ENCODE measurements at places on chromosomes 6 and 20. TPM values are rescaled to one million over a fixed set of nuclear protein-coding genes. Genes with fewer than 3 reads are reported as not detected.

- DNase-seq, result no peak
These were observed 2.0 kb downstream of the CD24 start for GRCh38 chr6:106972500-106972899.

DNA sequence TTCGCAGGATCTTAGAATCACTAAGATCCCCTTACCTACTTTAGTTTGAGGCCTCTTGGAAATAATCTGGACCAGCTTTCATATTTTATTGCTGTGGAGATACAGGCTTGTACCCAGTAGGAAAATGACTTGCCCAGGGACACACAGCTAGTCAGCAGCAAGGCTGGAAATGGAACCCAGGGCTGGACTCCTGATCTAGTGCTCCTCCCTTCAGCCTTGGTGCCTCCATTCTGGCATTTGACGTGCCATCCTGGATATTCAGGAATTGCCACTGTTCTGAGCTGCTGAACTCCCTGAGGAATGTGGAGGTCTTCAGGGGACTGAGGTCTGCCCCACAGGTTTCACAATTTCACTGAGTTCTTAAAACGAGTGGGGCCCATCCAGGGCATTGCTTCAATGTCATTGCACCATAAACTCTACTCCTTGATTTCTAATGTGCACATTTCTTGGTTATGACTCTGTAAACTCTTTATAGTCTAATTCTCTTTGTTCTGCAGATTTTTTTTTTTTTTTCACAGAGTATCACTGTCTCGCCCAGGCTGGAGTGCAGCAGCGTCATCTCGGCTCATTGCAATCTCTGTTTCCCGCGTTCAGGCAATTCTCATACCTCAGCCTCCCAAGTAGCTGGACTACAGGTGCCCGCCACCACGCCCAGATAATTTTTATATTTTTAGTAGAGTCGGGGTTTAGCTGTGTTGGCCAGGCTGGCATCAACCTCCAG lies 26.7 kb upstream of the CDKN1A start:
- no peak for DNase-seq

SCAND1 gene
- 54.5 TPM for total RNA-seq

GRCh38 chr6:48177786-48178185 lies 66.8 kb upstream of the PTCHD4 start:
- DNase-seq, result no peak

GRCh38 chr6:80789912-80790570 lies 683.6 kb downstream of the BCKDHB start:
- DNase-seq, result no peak

GRCh38 chr6:156980515-156980914 lies 203.3 kb downstream of the ARID1B start:
- no peak for DNase-seq

ENPP5 gene
- not detected for total RNA-seq

RIMS1 gene
- not detected for total RNA-seq

- no peak for DNase-seq
These were observed 170.7 kb downstream of the EPHA7 start for GRCh38 chr6:93248631-93249030.

SIRPA gene
- total RNA-seq, result 0.26 TPM

DNA sequence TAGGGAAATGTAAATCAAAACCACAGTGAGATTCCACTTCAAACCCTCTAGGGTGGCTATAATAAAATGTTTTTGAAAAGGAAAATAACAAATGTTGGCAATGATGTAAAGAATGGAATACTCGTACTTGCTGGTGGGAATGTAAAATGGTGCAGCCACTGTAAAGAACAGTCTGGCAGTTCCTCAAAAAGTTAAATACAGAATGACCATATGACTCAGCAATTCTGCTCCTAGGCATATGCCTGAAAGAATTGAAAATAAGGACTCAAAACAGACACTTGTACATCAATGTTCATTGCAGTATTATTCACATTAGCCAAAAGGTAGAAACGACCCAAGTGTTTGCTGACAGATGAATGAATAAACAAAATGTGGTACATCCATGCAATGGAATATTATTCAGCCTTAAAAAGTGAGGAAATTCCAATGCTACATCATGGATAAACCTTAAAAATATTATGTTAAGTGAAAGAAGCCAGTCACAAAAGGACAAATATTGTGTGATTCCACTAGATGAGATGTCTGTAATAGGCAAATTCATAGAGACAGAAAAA lies 10.2 kb upstream of the RNF114 start:
- DNase-seq, result no peak

GRCh38 chr6:37940074-37940847 lies 120.7 kb downstream of the ZFAND3 start:
- no peak for DNase-seq

E2F1 gene
- 60.2 TPM for total RNA-seq

DNA sequence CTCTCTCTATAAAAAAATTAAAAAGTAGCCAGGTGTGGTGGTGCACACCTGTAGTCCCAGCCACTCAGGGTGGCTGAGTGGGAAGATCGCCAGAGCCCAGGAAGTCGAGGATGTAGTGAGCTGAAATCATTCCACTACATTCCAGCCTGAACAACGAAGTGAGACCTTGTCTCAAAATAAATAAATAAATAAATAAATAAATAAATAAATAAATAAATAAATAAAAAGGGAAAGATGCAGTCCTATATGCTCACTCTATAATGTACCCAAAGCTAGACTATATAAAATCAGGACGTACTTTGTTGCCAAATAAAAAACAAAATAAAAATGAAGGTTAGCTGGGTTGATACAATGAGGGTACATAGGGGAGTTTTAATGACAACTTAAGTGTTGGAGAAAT lies 26.1 kb upstream of the NHSL1 start:
- DNase-seq, result no peak

GRCh38 chr20:46139908-46140482 lies 21.9 kb downstream of the CD40 start:
- DNase-seq, result no peak

DNA sequence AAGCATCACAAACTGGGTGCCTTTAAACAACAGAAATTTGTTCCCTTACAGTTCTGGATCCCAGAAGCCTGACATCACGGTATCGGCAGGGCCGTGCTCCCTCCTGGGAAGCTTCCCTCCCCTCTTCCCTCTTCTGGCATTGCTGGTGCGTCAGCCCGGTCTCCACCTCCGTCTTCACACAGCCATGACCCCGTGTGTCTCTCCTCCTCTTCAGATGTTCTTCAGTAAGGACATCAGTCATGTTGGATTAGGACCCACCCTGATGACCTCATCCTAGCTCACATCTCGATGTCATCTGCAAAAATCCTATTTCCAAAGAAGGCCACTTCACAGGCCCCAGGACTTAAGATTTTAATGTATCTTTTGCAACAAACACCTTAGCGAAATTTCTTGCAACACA lies 38.4 kb upstream of the TBXT start:
- no peak for DNase-seq

GLP1R gene
- total RNA-seq, result 0.08 TPM

TTLL9 gene
- total RNA-seq, result not detected

FGD2 gene
- 1.5 TPM for total RNA-seq

- no peak for DNase-seq
These were observed 97.5 kb downstream of the ERMARD start for GRCh38 chr6:169848946-169849345.

DNA sequence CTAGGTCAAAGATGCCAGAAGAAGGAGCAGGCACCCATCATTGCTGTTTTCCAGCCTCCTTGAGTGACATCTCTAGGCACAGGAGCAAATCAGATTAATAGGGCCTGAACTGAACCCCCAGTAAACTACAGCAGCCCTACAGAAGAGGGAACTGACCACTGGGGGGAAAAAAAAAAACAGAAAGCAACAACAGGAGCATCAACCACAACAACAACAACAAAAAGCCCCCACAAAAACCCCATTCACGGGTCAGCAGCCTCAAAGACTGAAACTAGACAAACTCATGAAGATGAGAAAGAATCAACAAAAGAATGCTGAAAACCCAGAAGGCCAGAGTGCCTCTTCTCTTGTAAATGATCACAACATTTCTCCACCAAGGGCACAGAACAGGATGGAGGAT lies 537.4 kb upstream of the BTBD3 start:
- no peak for DNase-seq

MRAP2 gene
- not detected for total RNA-seq

DNA sequence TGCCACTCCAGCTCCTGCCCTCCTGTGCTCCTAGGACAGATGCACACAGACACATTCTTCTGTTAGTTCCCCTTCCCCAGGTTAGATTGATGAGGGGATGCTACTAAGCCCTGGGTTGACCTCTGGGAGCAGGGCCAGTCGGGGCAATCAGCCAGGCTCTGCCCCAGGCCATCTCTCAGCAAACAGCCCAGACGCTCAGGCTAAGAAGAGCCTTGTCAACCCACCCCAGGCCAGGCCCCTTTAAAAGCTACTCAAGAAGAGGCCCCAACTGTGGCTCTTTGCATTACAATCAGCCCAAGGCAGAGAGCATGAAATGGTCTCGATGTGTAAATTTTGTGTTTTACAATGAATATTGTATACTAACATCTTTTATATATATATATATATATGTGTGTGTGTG lies 107.4 kb downstream of the TFAP2A start:
- DNase-seq, result no peak

SLC17A3 gene
- 0.11 TPM for total RNA-seq

DNA sequence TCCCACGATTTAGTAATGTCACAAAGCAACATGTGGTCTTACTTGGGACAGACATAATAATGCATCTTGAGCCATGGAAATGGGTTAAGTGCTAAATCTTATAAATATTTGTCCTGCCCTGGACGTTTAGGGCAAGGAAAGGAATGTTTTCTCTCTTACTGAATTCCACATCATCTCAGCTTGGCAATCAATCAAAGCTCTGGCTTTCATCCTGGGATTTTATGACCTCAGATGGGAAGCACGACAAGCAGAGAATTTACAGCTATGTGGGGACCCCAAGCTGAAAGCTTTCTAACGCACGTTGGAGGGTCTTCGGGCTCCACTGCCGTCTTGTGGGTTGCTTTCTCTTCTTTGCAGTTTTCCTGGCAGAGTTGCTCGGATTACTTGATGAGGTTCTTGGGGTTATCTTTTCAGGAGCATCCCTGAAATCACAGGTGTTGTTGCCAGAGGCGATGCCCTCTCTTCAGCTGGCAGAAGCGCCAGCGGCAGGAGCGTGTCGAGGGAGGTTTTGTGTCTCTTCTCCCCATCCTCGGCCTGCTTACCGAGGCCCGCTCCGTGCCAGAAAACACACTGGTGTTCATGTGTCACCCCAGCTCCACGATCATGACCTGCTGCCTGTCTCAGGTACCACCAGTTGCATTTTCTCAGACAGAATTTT lies 73.4 kb upstream of the FRMD1 start:
- DNase-seq, result no peak

MCHR2 gene
- not detected for total RNA-seq

- no peak for DNase-seq
These were observed 135.5 kb downstream of the CENPW start for GRCh38 chr6:126475449-126475848.

GRCh38 chr20:16760431-16761304 lies 12.5 kb downstream of the OTOR start:
- DNase-seq, result no peak

DNA sequence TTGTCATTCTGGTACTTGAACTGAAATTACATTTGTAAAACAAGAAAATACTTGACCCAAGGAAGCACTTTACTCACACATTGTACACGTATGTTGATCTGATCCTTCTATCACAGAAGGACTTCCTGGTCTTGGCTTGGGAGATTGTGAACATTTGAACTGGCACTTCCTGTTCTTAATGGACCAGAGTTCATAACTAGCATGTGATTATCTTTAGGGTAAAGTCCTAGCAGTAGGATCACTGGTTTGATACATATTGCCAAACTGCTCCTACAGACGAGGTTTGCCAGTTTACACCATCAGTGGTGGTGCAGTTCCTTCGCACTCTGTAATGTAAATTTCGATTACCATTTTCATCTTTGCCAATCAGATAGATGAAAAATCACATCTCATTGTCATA lies 12.7 kb downstream of the HECA start:
- no peak for DNase-seq

- DNase-seq, result no peak
These were observed 396.7 kb downstream of the TAF4 start for GRCh38 chr20:61668771-61669503.

DNA sequence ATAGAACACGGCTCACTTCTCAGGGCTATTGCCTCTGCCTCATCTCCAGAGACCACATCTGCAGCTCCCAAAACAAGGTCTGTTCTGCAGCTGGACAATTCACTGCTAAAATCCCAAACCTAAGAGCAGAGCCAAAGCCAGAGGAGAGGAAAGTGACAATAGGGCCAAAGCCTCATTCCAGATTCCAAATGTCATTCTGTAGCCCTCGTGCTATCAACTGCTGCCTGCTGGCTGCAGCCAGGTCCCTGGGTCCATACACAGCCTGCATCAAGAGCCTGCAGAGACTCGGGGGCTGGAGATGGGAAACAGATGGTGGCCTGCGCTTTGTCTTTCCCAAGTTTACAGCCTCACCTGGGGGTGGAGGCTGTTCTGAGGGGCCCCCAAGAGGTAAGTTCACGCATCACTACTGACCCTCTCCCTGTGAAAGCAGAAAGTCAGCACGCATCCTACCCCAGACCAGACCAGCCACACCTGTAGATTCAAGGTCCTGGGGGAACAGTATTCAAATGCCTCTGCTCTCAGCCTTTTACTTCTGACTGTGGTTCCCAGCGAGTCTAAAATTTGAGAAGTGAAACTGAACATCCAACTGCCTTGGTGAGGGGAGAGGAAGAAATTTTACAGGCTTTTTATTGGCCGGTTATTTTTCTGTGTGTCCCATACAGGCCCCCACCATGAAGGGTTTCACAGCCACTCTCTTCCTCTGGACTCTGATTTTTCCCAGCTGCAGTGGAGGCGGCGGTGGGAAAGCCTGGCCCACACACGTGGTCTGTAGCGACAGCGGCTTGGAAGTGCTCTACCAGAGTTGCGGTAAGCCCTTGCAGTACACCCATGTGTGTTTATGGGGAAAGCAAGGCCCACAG lies at the start of gene LY86:
LY86 (plus strand) TSS at position 657 of the 860 bp plus-strand sequence; CDS start at position 672, 15 bp downstream.
- DNase-seq, result no peak

GRCh38 chr20:30816182-30816645 lies 441.2 kb upstream of the DEFB115 start:
- no peak for DNase-seq

- no peak for DNase-seq
These were observed 27.9 kb downstream of the NTSR1 start for GRCh38 chr20:62736407-62737071.

DNA sequence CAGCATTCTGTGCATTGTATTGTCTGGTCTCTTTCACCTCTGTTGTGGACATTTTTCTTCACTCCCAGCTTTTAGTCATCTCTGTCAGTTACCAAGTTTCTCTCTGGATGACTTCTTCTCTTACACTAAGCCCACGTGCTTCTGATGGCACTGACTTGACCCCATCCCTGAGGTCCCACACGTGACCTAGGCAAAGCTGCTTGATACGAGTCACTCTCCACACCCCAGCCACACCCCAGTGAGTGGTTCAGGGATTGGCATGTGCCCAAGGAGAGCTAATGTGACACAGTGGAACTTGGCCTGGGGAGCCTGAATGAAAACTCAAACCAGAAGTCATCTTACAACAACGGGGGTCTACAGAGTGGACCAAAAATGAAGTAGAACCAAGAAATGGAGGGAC lies 32.2 kb downstream of the HTR1E start:
- no peak for DNase-seq

- DNase-seq, result no peak
These were observed 228.4 kb downstream of the LRFN2 start for GRCh38 chr6:40358473-40359460.

All from activated T-cell treated with anti-CD3 and anti-CD28 coated beads, Interleukin-2, amount 50 U/mL, for 4 hours (primary cell).